ENCODE measurements at places on chromosomes 13 and 19.

- DNase-seq: no peak
Observed at GRCh38 chr13:93355094-93355493, 128.5 kb downstream of the GPC6 start.

- no peak for DNase-seq
Observed at GRCh38 chr13:79943346-79944023, 397.4 kb downstream of the SPRY2 start.

DNA sequence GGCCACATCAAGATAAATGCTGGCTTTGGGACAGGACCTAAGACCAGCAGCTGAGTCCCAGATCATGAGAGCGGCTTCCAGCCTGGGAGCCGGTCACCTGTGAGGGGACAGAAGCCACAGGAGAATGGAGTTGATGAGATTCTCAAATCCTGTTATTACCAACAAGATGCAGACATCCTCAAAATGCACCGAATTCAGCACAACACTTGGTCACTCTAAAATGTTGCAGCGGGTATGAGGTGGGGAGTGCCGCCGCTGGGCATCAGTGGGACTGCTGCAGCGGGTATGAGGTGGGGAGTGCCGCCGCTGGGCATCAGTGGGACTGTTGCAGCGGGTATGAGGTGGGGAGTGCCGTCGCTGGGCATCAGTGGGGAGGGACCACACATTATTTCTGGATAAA, 21.2 kb downstream of the RANBP3 start:
- no peak for DNase-seq

DNA sequence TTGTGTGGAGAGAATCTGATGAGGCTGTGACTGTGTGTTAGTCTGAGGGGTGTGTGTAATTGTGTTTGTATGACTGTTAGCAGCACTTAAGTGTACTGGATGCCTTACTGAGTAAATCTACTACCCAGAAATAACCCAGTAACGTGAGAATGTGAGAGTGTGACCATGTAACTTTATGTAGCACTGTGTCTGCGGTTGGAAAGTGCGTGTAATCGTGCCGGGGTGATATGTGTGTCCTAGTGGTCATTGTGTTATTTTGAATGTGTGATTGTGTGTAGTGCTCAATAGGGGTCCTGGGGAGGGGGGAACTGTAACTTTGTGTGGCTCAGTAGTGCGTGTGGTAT, 550 bp downstream of the ZNF383 start:
- DNase-seq: no peak

- no peak for DNase-seq
Observed at GRCh38 chr13:89294115-89294867, 1623.1 kb downstream of the SLITRK5 start.

DNA sequence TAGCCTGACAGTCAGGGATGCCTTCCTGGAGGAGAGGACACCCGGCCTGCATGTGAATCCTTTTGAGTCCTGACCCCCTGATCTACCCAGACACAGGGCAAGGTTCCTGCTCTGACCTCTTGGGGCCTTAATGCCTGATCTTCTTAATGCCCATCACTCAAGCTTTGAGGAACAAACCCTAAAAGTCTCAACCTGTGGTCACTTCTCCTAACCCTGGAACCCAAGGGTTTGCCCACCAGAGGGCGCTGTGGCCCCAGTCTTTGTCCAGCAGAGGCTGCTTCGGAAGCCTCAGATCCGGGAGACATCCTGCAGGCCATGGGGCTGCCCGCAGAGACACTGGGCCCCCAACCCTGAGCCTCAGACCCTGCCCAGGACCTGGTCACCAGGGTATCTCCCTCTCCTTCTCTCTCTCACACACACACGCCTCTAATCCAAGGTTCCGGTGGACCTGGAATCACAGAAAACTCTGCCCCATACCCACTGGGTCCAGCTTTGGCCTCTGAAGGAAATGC, 9.8 kb upstream of the DPF1 start:
- DNase-seq: peak; percentile 92

- no peak for DNase-seq
Observed at GRCh38 chr19:48966541-48967345, 1.6 kb downstream of the FTL start.

GRCh38 chr19:17302391-17303166, 646 bp downstream of the ABHD8 start:
- DNase-seq: no peak

DNA sequence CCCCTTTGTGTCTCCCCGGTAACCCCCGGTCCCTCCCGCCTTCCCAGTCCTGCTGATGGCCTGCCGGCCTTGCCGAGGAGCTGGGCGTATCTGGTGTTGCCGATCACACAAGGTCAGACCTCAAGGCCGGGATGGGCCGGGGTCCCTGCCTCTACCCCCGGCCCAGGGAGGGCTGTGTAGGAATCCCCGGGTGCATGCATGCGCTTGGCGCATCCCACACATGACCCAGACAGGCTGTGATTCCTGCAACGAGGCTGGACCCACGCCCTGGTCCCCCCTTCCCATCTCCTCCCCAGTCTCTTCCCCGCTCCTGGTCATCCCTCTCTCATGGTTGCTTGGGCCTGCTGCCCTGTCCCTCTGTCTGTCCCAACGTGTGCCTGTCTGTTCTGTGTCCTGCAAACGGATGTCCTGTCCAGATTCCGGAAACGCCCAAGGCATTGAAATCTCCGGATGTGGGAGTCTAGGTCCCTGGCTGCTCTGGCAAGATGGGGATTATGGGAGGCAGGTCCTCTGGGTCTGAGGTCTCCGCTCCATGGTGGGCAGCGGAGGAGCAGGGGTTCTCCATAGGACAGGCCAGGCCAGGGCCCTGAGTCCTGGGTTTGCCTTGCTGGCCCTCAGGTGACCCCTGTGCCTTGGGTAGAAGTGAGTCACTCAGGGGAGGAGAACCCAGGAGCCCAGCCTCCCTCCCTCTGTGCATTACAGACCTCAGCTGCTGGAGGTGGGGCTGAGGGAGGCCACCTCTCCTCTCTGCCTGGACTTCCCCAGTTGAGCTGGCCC, 1.6 kb downstream of the PKN1 start:
- no peak for DNase-seq

DNA sequence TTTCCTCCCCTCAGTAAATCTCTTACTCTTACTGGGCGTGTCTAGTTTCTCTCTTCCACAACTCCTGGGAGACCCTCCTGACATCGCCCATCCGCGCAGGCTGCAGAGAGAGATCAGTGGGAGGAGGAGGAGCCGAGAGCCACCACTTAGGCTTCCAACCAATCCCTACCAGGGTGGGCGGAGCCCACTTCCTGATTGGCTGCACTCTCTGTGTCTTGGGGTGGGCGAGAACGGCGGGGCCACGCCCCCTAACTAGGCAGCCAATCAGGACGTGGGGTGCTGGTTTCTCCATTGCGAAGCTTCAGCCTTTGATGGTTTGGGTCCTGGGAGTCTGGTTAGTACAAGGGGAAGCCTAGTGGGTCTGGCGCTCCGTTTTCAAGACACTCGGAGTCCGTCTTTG, at the start of gene PMIS2:
TSS of gene PMIS2 (plus strand) at position 326 of the 400 bp plus-strand sequence. CDS start 87 bp downstream, outside the sequence.
- DNase-seq: no peak

DNA sequence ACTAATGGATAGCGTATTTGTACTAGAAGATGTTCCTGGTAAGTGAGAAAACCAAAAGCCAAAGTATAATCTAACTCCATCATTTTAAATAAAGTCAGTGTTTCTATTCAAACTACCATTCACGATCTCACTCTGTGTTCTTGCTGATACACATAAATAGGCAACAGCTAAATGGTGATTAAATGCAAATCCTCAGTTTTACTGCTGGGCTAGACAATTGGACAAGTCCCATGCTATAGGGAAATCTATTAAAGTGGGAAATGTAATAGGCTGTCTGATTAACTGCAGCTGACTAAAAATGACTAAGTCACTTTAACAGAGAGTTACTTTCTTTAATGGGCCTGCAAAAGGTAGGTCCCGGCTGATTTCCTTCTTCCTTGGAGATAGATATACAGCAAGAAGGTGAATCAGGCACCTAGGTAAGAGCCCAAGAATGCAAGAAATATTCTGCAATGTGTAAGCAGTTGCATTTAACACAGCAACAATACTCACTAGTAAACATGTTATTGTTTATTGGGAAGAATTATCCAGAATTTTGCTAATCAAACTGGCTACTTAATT, 298.4 kb downstream of the SLITRK6 start:
- DNase-seq: no peak

DNA sequence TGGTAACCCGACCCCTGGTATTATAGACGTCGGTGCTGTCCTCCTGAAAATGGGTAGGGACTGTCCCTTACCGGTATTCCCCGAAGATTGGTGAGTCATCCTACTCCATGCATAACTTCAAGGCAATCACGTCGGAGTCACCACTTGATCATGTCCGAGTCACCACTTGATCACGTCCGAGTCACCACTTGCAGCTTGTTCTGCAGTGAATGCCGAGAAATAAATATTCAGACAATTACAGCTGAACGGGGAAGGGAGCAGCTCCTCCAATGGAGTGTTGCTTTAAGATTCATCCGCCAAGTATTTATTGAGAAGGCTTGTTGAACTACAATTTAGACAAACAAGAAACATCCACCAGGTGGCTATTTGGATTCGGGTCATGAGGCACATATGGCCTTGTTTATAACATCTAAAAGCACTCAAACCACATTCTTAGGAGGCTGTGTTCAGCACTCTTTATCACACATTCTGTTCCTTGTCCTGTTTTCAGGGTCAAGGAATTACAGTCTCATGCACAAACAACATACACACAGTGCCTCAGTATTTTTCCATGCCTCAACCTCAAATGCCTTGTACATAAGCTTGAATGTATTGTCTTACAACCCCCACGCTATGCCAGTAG, 43.1 kb downstream of the ZNF726 start:
- DNase-seq: no peak

DNA sequence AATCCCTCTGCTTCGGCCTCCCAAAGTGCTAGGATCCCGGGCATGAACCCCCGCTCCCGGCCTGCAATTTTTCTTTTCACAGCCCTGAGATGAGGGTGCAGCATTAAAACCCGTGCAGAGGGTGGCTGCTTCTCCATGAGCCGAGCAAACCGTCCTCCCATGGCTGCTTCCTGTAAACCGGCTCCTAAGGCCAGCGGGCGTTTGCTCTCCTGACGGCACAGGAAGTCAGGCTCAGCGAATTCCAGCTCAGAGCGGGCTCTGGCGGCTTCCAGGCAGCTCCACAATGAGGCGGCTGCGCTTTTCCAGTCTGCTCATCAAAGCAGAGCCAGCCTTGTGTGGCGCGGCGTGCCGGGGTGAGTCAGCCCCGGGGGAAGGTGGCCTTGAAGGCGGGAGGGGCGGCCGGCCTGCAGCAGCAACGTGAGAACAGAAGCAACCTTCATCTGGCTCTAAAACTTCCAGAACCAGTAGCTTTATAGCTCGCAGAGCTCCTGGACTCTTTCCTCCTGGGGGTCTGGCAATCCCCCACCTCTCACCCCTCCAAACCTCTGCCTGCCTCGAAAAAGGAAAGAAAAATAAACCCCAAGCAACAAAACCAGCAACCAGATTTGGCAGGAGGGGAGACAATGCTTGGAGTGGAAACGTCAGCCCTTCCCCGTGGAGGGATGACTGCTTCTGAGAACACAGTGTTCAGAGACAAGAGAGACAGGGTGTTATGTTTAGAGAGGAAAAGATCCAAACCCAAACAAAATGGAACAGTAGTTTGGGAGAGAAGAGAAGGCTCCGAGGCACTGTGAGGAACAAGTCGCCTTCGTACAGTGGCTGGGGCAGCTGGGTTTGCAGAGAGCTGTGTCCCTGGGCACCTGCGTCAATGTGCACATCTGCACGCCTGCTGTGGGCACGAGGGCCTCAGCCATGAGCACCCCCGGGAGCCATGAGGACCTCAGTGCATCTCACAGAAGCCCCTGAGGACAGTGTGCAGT, 67.8 kb downstream of the GADD45B start:
- peak; percentile 97 for DNase-seq

GRCh38 chr13:46295491-46296114, 83.9 kb downstream of the LRRC63 start:
- no peak for DNase-seq

DNA sequence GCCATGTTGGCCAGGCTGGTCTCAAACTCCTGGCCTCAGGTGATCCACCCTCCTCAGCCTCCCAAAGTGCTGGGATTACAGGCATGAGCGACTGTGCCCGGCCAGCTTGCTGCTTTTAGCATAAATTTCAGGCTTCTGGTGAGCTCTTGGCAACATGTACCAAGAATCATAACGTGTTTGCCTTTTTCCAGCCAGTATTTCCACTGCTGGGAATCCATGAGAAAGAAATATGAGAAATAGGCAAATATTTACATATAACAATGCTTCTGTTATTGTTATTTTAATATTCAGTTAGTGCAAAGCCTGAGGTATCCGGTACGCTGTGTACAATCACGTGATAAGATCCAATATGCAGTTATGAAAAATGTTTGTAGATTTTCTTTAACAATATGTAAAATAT, 29.2 kb upstream of the CERS4 start:
- DNase-seq: no peak

- DNase-seq: peak; percentile 46
Observed at GRCh38 chr19:31532034-31532433, 182.8 kb upstream of the TSHZ3 start.

GRCh38 chr13:110352735-110353134, 45.7 kb downstream of the COL4A2 start:
- DNase-seq: no peak

GRCh38 chr13:52737965-52738364, 1.7 kb downstream of the CNMD start:
- DNase-seq: no peak

DNA sequence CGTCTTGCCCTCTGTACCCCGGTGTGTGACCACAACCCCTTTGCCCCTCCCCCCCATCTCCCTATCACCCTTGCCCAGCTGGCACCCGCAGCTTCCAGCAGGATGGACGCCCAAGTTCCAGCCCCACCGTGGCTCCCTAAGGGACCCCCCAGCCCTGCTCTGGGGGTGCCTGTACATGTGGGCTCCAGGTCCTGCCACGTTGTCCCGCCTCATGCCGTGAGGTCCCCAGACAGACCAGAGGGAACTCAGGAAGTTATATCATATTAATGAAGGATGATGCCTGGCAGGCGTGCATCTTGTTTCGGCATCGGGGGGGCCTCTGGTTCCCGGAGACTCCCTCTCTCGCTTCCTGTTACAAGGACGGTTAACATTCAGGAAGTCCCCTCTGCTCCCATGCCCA, 1.6 kb upstream of the PTGIR start:
- DNase-seq: no peak

GRCh38 chr19:28075229-28075628, 1137.7 kb downstream of the UQCRFS1 start:
- DNase-seq: no peak

- no peak for DNase-seq
Observed at GRCh38 chr19:49110567-49110966, 3.6 kb upstream of the LIN7B start.

- DNase-seq: no peak
Observed at GRCh38 chr13:80989747-80990146, 648.8 kb upstream of the SPRY2 start.

GRCh38 chr19:18967358-18968146, 26.5 kb upstream of the HOMER3 start:
- no peak for DNase-seq

GRCh38 chr19:54461613-54462012, 2.0 kb downstream of the LENG9 start:
- no peak for DNase-seq

GRCh38 chr13:84661718-84662117, 779.4 kb upstream of the SLITRK1 start:
- no peak for DNase-seq

GRCh38 chr19:32909257-32909656, 39.7 kb upstream of the SLC7A9 start:
- DNase-seq: no peak

Measured in osteocyte (in vitro differentiated cells).